ENCODE measurements at places on chromosomes 12 and 14.

DNA sequence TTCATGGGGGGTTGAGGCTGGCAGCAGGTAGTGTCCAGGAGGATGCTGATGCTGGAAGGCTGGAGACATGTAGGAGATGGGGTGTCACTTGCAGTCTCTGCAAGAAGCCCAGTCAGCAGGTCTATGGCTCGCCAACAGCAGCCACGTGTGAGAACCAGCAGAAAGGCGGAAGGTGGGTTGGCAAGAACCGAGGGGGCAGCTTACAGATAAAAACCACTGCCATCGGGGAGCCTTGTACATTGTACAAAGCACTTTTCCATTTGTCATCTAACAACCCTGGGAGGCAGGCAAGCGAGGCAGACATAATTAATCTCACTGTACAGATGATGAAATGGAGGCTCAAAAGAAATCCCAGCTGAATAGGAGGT, 167.2 kb downstream of the KCNA5 start:
- no peak for DNase-seq

DNA sequence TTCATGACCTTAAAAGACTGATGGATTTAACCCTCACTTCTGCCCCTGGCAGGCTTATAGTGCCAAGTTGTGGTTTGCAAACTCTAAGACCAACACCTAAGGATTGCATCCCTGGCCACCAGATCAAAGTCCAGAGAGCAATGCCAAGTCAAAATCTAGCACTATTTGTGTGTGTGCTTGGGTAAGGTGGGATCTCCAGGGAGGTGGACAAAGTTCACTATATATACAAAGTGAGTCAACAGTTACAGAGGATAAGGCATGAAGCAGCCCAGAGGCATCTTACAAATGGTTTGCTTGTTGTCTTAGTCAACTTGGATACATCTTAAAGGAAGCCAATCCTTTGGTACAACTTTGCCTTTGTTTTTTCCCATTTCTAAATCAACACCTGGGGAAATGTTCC, 137.3 kb downstream of the MSRB3 start:
- DNase-seq = no peak

DNA sequence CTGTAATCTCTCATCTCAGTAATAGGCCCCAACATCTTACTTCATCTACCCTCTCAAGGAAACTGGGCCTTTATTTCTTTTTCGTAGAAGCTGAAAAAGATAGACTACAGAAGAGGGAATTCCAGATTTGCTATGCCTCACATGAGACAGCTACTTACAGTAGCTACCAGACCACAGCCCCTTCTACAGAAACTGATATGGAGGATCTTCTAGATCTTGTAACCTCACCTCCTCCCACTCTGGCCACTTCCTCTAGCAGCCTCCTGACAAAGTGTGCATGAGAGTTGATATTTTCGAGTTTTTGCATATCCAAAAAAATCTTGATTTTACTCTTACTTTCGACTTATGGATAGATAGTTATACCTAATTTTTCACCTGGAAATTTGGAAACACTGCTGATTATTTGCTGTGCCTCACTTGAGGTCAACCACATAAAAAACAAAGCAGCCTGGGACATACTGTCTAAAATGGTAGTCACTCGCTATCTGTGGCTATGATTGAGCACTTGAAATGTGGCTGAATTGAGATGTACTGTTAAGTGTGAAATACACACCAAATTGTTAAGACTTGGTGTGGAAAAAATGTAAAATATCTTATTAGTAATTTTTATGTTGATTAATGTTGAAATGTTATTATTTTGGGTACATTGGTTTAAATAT, 86.3 kb upstream of the NID2 start:
- no peak for DNase-seq

GRCh38 chr12:120085920-120086645, 30.5 kb downstream of the RAB35 start:
- no peak for DNase-seq

GRCh38 chr12:53067993-53068770, 11.0 kb downstream of the SPRYD3 start:
- peak; percentile 38 for DNase-seq

- no peak for DNase-seq
Measured at GRCh38 chr12:40515041-40515816, 177.0 kb upstream of the CNTN1 start.

- no peak for DNase-seq
Measured at GRCh38 chr12:28776220-28776619, 372.9 kb upstream of the FAR2 start.

GRCh38 chr14:61561657-61562276, 133.5 kb upstream of the HIF1A start:
- no peak for DNase-seq

DNA sequence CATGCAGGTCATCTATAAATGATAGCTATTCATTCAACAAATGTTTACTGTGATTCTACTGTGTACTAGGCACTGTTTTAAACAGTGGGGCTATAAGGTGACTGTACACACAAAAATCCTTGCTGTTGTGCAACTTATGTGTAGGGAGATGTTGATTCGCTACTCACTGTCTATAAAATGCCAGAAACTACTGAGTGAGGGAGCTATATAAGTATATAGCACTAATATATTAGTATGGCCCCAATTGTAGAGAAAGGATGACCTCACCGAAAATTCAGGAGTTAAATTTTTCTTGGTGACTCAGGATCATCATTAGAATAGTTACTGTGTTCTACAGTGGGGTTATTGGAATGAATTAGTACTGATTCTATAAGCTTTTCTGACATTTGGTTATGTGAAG, 117.4 kb downstream of the TGFB3 start:
- no peak for DNase-seq

GRCh38 chr12:93019975-93020630, 91.0 kb upstream of the EEA1 start:
- DNase-seq = no peak

DNA sequence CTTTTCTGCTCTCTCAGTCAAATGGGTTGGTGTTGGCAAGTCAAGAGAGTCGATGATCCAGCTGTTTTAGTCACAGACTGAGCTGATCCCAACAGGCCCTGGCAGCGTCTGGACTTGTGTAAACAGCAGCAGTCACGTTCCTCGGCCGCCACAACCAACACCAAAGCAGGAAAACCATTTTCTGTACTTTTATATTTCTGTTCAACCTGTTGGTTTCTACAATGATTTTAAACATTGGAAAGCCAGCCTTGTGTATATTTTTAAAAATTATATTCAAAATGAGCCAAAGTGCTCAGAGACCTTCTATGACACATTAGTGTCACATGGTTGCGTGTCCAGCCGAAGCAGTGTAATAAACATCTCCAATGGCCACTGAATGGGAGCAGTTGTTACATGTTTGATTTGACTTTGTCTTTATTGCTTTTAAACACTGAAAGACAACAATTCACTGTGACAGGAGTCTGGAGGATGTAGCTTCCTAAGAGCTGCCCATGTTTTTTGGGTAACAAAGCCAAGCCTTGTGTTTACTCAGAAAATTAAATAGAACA, 5.9 kb upstream of the SIVA1 start:
- DNase-seq = no peak

DNA sequence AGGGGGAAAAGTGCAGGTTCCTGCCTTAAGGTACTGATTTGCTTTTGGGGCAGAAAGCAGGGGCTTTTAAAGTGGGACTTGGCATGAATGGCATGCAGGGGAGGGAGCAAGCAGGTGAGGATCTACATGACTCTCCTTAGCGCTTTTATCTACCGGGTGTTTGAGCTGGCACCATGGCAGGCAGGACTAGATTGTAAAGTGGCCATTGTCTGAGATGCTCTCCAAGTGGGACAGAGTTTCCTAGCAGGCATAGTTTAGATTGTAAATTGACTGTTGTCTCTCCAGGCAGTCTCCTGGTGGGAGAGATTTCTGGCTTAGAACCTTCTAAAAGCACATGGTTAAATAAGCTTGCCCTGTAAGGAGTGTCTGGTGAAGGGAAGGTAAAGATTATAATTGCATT, 5.3 kb upstream of the DICER1 start:
- no peak for DNase-seq

- DNase-seq = no peak
Measured at GRCh38 chr12:1574865-1575259, 19.5 kb downstream of the FBXL14 start.

DNA sequence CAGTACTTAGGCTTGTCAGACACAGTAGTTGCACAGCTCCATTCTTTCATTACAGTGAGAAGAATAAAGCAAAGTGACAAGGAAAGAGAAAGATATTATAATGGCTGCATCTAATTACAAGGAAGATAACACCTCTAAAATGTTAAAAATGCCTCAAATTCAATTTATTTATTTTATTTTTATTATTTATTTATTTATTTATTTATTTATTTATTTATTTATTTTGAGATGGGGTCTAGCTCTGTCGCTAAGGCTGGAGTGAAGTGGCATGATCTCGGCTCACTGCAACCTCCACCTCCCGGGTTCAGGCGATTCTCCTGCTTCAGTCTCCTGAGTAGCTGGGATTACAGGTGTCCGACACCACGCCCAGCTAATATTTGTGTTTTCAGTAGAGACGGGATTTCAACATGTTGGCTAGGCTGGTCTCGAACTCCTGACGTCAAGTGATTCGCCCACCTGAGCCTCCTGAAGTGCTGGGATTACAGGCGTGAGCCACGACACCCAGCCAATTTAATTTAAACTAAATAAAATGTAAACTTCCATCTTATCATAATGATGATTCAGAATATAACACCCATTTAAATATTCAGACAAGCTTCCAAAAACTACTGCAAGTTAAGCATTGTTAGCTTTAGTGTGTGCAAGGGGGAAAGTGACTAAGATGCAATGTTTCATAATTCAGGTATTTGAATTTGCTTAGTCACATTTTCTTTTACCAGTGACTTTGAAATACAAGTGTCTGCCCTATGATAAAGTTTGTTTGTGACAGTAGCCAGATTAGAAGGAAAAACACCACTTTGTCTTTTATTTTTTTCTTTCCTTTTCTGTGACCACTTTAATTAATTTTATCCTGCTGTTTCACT, 2.4 kb upstream of the CFAP54 start:
- no peak for DNase-seq

DNA sequence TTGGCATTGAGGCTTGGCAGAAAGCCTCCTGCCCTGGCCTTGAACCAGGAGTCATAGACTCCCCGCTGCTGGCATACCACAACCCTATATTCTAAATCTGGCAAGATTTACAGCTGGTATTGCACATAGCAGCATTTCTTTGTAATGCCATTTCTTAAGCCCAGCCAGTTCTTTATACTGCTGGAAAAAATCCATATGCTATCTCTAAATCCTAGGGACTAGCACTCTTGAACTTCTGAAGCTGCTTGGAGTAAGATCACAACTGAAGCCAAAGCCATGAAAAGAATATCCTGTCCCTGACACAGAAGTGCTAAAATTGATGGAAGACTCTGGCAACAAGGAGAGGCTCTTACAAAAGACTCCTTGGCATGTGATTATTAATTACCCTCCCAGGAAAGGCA, 89.3 kb downstream of the KCNC2 start:
- DNase-seq = no peak

- no peak for DNase-seq
Measured at GRCh38 chr14:70170976-70171375, 17.8 kb downstream of the SLC8A3 start.

DNA sequence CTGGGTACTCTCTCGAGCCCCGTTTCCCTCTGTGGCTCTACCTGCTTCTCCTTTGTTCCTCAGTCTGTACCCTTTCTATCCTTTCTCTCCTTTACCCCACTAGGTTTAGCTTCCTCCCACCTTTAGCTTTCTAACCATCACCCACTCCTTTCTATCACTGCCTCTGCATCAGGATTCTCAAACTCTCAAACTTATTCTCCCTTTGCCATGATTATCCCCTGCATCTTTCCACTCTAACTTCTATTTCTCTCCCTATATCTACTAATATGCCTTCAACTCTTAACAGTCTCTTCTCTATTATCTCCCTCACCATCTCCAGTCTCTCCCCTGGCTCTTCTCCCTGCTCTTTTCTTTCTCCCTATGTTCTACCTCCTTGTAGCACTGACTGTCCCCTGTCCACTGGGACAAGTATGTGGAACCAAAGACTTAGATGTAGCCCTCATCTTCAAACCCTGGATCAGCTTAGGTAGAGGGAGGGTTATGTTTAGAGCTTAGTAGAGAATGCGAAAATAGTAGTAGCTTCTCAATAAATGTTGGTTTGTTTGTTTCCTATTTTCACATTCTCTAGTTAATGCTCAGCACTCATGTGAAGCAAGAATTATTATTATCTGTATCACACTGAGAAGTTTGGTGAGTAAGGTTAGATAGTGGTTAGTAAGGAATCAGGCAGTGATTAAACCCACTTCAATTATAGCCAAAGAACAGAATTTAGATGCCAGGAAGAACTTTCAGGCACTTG, 3.4 kb downstream of the GDF11 start:
- no peak for DNase-seq

All from activated effector memory CD4-positive, alpha-beta T cell treated with anti-CD3 and anti-CD28 coated beads, Interleukin-2, amount 50 U/mL, for 16 hours (primary cell).